ENCODE measurements at places on chromosomes 2 and 18. TPM values are rescaled to one million over a fixed set of nuclear protein-coding genes. Genes with fewer than 3 reads are reported as not detected.

PRSS56 gene
- 1.2 TPM for total RNA-seq

GRCh38 chr2:206736935-206737334, 18.7 kb upstream of the DYTN start:
- H3K4me3 ChIP-seq: no peak overlapping the region
- H3K27ac ChIP-seq: no peak overlapping the region
- H3K36me3 ChIP-seq: no peaks in the 10 kb centered on the region
- H3K27me3 ChIP-seq: no peaks in the 10 kb centered on the region

DNA sequence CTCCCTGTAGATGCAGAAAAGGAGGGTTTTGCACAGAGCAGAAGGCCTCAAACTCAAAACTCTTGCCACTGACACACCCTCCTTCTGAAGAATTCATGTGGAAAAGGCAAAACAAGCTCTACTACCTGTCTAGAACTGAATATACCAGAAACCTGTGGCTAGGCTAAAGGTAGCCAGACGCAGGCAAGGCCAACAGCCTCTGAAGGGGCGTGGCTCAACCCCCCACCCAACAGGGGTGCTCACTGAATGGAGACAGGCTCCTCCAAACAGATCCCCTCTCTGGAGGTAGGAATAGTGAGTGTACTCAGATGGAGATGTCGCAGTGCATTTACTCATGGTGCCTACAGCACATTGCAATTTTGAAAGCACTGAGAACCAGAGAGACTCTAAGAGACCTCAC, 3.0 kb upstream of the STK17B start:
- no peak overlapping the region for H3K27ac ChIP-seq
- H3K4me3 ChIP-seq: no peak overlapping the region
- no peaks in the 10 kb centered on the region for H3K27me3 ChIP-seq
- DNase-seq: no peak

DNA sequence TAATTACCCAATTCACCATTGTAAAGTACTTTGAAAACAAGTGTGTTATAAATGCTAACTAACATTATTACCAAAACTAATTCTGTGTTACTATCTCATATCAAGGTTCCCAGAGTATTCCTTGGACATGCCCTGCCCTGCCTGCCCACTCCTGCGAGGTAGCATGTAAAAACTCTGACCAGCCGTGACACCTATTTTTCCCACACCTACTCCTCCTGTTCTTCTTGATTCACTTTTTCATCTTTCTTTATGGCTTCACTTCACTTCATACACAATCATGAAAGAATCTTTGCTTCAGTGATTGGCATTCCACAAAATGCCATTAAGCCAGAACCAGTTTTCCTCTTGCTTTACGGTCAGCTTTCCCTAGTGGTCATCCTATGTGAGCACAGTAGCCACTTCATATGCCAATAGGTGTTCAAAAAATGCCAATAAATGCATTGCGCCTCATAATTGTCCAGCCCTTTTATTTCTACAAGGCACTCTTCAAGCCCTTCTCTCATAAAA, 42.6 kb upstream of the SETBP1 start:
- H3K4me1 ChIP-seq: no peaks in the 10 kb centered on the region
- no peak overlapping the region for H3K4me3 ChIP-seq
- DNase-seq: no peak
- no peaks in the 10 kb centered on the region for H3K27me3 ChIP-seq

Measured in testis (tissue), 5 donors.